ENCODE measurements at places on chromosomes 16 and 17.
A peak's percentile ranks its signal among the peaks of the same experiment; 100 is the strongest.

GRCh38 chr17:39209317-39210092, 9.4 kb downstream of the RPL19 start:
- peak; percentile 76 for DNase-seq

GRCh38 chr17:58279736-58280479, 827 bp downstream of the MPO start:
- DNase-seq = no peak

- DNase-seq = no peak
Observed at GRCh38 chr17:63425483-63425882, 20.6 kb downstream of the CYB561 start.

GRCh38 chr16:81695321-81696165, 83.5 kb upstream of the PLCG2 start:
- no peak for DNase-seq

GRCh38 chr16:79645701-79646100, 45.2 kb upstream of the MAF start:
- DNase-seq = no peak

GRCh38 chr16:4597174-4597573, 17.5 kb downstream of the UBALD1 start:
- no peak for DNase-seq

- DNase-seq = peak; percentile 29
Observed at GRCh38 chr17:80891397-80892018, 100.1 kb upstream of the CHMP6 start.

- DNase-seq = no peak
Observed at GRCh38 chr16:10981697-10982216, 37.4 kb downstream of the CLEC16A start.

- DNase-seq = no peak
Observed at GRCh38 chr17:65900216-65900615, 291.7 kb downstream of the CEP112 start.

Data from left colon (tissue), 2 donors.